ENCODE measurements at places on chromosomes 6 and 20.
A peak's percentile ranks its signal among the peaks of the same experiment; 100 is the strongest.

DNA sequence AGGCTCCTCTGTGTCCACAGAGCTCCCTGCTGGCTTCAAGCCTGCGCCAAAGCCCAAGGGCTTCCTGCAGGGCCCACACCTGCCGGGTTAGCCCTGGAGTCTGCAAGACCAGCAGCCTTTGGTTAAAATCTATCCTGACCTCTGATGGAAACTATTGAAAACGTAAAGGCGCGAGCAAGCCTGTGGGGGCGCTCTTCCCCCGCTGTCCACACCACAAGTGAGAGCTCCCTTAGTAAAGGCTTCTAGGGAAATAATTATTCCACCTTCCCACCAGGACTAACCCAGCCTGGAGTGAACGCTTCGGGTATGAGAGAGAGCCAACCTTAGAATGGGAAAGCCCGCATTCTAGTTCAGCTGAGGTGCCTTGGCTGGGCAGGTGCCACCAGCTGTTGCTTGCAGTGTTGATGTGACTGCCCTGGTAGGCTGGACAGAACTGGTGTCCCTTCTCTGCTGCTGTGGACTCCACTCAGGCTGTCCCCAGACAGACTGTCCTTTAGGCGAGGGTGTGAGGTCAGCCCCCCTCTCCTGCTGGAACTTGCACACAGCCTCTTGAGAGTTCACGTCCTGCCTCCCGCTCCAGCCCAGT is 68.7 kb downstream of the SYTL3 start:
- peaks cover 45% of the 10 kb centered on the region for H3K4me1 ChIP-seq
- peak overlapping the region; percentile 93 for H3K27ac ChIP-seq
- H3K36me3 ChIP-seq: peaks cover 5% of the 10 kb centered on the region
- H3K27me3 ChIP-seq: no peaks in the 10 kb centered on the region

- no peaks in the 10 kb centered on the region for H3K36me3 ChIP-seq
- no peak overlapping the region for H3K27ac ChIP-seq
- H3K4me3 ChIP-seq: no peak overlapping the region
- no peaks in the 10 kb centered on the region for H3K4me1 ChIP-seq
- no peaks in the 10 kb centered on the region for H3K27me3 ChIP-seq
- no peak for DNase-seq
These were observed 65.2 kb downstream of the RIPOR3 start for GRCh38 chr20:50625986-50626677.

DNA sequence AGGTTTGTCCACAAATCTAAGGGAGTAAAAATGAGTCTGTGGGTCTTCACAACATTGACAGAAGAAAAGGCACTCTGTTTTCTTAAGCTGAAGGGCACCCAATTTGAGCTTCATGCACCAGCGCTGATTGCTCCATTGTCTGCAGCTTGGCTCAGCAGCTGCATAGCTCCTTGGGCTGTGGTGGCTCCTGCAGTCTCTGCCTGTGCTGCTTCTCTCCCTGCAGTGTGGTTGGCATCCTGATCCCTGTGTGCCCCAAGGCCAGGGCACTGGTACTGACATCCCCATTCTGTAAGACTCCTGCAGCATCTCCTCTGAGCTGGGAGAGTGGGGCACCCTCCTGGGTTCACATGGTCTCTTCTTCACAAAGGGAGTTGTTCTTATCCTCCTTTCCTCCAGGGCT is 83.2 kb upstream of the B3GAT2 start:
- H3K36me3 ChIP-seq: no peaks in the 10 kb centered on the region
- H3K27me3 ChIP-seq: peaks cover 32% of the 10 kb centered on the region
- H3K4me3 ChIP-seq: no peak overlapping the region
- H3K27ac ChIP-seq: no peak overlapping the region
- no peaks in the 10 kb centered on the region for H3K4me1 ChIP-seq
- no peak for DNase-seq

GRCh38 chr20:35617397-35618262 is 2.0 kb downstream of the SPAG4 start:
- H3K36me3 ChIP-seq: no peaks in the 10 kb centered on the region
- H3K27me3 ChIP-seq: no peaks in the 10 kb centered on the region
- no peak for DNase-seq
- H3K27ac ChIP-seq: peak overlapping the region; percentile 97
- H3K4me3 ChIP-seq: peak overlapping the region; percentile 89

DNA sequence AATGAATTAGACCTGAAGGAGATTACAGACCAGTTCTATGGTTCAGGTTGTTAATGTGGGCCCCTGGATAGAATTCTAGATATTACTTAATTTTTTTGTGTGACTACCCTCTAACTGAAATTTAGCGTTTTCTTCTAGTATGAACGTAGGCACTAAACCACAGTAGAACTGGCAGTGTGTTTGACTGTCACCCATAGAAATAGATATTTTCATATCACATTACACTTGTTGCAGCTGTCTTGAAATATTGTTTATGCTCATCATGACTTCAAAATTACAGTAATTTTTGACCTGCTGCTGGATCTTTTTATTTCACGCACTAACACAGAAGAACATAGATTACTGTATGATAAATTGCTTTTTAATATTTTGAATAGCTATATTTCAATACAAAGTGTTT is 31.6 kb downstream of the E2F3 start:
- no peaks in the 10 kb centered on the region for H3K27me3 ChIP-seq
- H3K27ac ChIP-seq: no peak overlapping the region
- H3K4me3 ChIP-seq: no peak overlapping the region
- peaks cover 7% of the 10 kb centered on the region for H3K36me3 ChIP-seq
- H3K4me1 ChIP-seq: no peaks in the 10 kb centered on the region

All from T-helper 17 cell (primary cell).